T-helper 17 cell (primary cell): ENCODE measurements at places on chromosomes 12 and 14.

GRCh38 chr14:100246809-100247428 lies 8.0 kb downstream of the YY1 start:
- no peak for DNase-seq

DNA sequence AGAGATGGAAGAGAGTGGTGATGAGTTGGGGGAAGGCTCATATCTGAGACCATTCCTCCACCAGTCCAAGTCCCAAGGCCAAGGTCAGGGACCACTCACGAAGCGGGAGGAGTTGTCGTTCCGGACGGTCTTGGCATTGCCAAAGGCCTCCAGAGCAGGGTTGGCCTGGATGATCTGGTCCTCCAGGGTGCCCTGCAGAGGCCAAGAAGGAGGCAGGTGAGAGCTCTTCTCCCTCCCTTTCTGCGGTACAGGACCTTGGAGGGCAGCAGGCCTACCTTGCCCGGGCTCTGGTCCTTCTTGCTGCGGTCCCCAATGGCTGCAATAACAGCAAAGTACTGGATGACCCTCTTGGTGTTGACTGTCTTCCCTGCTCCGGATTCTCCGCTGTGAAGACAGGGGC lies 4.0 kb downstream of the MYH7 start:
- peak; percentile 1 for DNase-seq

GRCh38 chr12:77995436-77996167 lies 164.9 kb downstream of the NAV3 start:
- no peak for DNase-seq

- no peak for DNase-seq
These were observed 11.9 kb upstream of the ATF7 start for GRCh38 chr12:53638057-53638456.

DNA sequence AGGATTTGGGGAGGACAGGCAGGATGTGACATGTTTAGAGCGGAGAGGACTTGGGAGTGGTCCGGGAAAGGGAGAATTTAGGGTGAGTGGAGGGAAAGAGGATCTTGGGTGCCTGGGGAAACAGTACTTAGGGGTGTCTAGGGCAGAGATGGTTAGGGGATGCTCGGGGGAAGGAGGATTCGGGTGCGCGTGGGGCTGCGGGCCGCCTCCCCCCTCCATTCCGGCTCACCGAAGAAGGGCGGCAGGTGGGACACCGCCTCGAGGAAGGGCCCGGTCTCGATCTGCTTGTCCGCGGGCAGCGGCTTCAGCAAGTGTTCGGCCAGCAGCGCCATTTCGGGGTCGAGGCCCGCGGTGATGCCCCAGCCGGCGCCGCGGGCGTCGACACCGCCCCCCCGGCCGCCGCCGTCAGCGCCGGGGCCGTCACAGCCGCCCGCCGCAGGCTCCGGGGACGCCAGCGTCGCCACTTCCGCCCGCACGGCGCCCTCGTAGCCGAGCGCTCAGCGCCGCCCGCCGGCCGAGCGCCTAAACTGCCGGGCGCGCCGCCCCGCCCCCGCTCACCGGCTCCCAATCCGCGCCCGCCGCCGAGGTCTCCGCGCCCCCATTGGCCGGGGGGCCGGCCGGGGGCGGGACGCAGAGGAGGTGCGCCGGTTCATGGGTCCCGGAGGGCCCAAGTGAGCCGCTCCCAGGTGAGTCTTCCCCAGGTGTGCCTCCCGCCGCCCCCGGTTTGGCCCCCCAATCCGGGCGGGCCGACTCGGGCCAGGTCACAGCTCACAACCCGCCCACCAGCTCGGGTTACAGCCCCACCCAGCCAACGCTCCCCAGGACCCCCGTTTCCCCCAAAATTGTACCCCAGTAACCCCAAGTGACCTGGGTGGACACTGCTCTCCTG lies at the start of gene GLTP:
TSS of gene GLTP (minus strand) at position 499 of the 889 bp plus-strand sequence. CDS start at position 332, 167 bp downstream.
- peak; percentile 94 for DNase-seq

DNA sequence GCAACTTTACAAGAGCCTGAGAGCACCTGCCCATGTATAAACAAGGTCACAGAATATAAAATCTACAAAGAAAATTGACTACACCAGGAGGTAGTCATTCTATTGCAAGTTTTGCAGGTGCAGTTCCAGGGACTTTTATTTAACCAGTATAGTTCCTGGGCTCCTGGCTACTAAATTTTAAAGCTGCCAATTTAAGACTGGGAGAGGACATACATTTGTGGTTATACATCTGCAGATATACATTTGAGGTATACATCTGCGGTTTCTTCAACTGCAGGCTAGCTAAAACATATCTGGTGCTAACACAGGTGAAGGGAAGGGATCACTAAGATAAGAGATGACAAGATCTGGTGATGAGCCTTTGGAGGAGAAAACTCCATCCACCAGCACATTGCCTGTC lies 30.2 kb downstream of the BBS10 start:
- no peak for DNase-seq

DNA sequence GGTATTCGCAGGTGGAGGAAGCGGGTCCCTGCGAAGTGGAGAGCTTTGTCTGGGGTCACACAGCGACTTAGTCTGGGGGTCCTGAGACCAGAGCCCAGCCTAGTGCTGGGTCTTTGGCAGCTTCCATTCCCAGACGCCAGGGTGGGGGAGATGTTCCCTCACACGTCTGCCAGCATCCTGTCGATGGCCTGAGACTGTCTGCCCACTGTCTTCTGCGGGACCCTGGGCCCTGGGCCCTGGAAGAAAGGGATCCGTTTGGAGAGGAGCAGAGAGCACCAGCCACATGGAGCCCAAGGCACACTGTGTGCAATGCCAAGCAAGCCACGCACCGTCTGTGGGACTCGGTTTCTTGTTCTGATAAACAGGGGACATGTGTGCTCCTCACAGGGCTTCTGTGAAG lies 197.2 kb downstream of the KIF26A start:
- DNase-seq: no peak

- no peak for DNase-seq
These were observed 127.3 kb upstream of the FLRT2 start for GRCh38 chr14:85402569-85403162.

- no peak for DNase-seq
These were observed 379.8 kb downstream of the MED13L start for GRCh38 chr12:115897729-115898128.

DNA sequence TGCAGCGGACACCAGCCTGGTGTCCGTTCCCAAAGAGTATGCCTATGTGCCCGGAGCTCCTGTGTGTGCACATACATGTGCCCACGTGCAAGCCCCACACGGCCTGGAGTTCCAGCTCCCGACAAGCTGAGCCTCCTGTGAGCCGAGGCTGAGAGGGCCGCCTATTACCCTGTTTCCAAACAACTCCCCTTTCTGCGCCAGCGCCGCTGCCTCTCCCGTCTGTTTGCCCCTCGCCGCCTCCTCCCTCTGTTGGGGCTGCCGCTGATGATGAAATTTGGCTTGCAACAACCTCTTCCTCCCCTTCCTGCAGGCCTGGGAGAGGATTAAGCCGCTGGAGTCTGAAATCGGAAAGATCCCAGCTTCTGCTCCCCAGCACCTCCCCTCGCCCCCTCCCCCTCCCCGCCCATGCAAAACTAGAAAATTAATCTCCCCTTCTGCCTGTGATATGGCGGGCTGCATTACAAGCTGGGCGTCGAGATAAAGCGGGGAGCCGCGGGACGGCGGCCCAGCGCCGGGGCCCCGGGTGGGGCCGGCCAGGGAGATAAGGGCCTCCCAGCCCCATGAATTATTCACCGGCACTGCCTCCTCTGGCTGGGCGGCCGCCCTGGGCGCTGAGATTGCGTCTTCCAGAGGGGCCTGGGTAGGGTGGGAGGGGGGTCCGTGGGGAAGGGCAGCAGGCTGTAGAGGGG lies 6.8 kb upstream of the ASIC1 start:
- DNase-seq: no peak

DNA sequence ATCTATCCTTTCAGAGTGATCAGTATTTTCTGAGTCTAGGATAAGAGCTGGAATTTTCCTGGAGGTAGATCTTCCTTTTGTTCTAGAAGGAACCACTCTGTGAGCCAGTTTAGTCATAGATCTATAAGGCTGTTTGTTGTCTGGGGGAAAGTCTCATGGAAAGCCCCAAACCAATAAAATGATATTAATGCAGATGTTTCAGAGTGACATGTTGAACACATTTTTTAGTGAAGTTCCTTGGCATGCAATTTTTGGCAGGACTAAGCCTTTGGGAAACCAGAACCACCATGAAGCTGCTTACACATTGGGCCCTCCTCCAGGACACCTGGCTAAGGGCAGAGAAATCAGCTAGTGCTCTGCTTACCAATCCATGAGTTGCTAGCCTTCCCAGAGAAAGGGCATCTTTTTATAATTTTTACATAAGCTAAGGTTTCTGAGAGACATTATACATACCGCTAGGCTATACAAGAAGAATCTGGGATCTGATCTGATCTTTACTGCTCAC lies 101.5 kb upstream of the PCED1B start:
- DNase-seq: no peak

DNA sequence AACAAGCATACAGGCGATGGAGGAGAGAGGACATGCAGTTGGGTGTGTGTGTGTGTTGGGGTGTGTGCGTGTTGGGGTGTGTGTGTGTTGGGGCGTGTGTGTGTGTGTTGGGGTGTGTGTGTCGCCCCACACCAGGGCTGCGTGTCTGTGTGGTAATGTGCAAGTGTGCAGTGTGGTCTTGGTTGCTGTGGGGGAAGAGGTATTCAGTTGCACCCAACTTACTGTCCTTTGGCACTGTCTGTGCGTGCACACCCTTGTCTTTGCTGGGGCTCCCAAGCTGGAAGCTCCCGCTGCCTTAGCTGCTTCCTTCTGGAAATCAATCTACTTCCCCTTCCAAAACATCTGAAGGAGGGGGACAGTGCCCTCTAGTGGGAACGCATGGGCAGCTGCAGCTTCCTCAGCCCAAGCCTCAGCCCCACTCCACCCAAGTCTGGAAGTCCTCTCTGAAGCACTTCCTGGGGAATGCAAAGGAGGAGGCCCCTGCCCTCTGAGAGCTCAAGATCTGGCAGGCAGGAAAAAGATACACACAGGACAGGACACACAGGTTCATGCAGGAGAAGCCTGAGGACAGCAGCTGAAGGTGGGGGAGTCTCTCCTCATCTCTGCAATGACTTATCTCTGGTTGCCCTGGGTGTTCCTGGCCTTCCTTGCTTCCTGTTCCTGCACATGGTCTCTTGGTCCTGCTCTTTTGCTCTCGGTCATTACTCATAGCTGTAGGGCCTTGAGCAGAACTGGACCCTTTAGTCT lies 13.1 kb downstream of the ASIC1 start:
- DNase-seq: peak; percentile 48

DNA sequence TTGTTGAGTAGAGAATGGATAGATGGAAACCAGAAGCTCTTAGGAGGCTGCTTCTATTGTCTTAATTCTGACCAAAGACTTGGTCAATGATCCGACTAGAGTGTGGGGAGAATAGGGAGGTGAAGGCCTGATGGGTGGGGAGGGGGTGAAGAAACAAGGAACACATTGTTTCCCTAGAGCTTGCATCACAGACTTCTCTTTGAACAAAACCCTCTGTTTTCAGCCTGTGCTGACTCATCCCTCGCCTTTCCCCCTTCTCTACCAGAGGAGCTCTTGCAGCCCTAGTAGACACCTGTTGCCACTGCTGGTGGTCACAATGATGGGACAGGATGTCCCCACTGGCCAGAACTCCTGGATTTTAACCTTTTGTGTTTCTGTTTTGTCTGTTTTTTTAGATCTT lies 46.8 kb upstream of the CISTR start:
- DNase-seq: no peak
